ENCODE measurements at places on chromosomes 12 and 14. TPM values are rescaled to one million over a fixed set of nuclear protein-coding genes. Genes with fewer than 3 reads are reported as not detected.

- no peak for DNase-seq
These were observed 323.1 kb upstream of the KITLG start for GRCh38 chr12:88903333-88903732.

- peak; percentile 33 for DNase-seq
These were observed 84.6 kb downstream of the VCPKMT start for GRCh38 chr14:50031602-50032313.

SMOC1 gene
- 10.8 TPM for total RNA-seq

DNA sequence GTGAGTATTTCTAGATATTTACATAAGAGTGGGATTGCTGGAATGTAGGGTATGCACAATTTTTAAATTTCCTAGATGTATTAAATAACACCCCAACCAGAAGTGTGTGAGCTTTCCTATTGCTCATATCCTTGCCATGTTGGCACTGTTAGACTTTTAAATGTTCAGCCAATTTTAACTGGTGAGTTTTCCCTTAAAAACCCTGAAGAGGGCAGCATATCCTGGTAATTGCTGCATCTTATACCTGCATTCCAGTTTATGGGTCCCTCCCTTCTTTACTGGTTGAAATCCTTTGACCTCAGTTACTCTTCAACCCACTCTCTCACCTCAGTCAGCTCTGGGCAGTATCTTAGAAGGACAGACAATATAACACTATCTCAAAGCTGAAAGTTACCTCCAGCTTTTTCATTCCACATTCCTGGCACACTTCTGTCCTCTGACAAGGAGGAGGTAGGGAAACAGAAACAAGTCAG, 270.6 kb downstream of the PAWR start:
- DNase-seq: peak; percentile 86

GRCh38 chr12:85993746-85994145, 119.7 kb downstream of the NTS start:
- DNase-seq: no peak

GRCh38 chr14:76500480-76500879, 124.5 kb downstream of the ESRRB start:
- no peak for DNase-seq

GRCh38 chr12:2616763-2617162, 178.0 kb upstream of the FKBP4 start:
- no peak for DNase-seq

DNA sequence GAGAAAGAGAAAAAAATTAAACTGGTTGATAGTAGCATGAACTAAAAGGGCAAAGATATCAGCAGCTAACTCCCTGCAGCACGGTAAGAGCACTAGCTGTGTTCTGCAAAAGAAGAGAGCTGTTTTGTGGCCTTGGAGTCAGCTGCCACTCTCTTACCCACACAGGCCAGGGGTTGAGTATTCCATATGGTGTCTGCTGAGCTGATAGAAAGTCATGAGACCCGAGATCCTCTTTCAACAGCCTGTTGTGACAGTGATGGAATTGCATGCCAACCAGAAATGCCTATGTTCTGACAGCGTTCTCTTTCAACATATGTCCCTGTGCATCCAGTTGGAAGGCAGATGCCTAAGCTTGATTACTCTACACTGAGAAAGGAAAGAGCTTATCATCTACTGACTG, 39.9 kb downstream of the TMTC1 start:
- DNase-seq: peak; percentile 81

GRCh38 chr14:25832585-25832984, 765.2 kb downstream of the NOVA1 start:
- DNase-seq: peak; percentile 4

HSPB8 gene
- 2.4 TPM for total RNA-seq

RASSF9 gene
- 2.7 TPM for total RNA-seq

- no peak for DNase-seq
These were observed 90.2 kb upstream of the TBX3 start for GRCh38 chr12:114774197-114774596.

DNA sequence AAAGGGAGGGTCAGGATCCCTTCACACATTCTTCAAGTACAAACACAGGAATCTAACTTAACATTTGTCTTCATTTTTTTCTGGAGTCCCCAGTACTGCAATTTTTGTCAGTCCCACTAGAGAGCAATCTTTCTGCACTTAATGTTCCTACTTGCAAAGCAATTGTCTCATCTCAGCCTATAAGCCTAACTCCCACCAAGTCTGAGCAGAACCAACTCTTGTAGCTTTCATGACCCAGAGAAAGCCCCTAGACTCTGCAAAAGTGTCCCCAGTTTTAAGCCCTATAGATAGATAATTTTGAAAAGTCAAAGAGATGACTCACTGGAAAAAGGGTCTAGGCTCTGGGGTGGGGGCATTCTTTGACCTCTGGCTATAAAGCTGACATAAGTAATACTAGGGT, 1.8 kb upstream of the ZBTB39 start:
- peak; percentile 73 for DNase-seq

PEBP1 gene
- total RNA-seq: 168 TPM

DNA sequence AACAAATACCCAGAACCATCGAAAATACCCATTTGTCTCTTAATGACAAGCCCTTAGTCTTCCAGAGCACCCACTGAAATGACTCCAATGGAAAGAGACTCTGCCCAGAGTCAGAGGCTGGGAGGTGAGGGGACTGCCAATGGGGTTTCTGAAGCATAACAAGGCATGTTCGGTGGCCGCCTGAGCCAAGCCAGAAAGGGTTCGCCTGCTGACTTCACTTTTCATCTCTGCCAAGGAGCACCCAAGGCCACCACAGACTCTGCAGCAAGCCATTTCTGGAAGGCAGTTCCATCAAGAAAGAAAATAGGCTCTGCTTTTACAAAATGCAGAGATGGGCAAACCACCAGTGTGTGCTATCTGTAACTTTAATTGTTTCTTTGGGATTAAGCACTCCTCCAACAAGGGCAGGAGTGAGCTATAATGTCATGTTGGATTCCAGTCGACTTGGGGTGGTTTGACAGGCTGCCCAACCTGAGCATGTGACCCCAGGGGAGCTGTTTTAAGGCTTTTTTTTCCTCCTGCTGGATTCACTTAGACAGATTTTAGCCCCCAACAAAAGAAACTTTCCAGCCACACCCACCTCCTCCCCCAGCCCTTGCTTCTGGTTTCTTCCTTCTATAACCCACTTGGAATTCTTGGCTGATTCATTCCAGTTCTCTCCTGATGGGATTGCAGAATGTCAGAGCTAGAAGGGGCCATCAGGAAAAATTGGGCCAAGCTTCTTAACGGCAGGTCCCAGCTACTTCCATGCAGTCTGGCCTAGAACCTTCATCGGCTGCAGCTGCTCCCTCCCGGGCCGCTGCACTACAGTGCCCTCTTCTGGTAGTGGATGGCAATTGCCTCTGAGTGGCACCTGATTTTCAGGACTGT, 24.1 kb downstream of the CKAP4 start:
- peak; percentile 47 for DNase-seq

DNA sequence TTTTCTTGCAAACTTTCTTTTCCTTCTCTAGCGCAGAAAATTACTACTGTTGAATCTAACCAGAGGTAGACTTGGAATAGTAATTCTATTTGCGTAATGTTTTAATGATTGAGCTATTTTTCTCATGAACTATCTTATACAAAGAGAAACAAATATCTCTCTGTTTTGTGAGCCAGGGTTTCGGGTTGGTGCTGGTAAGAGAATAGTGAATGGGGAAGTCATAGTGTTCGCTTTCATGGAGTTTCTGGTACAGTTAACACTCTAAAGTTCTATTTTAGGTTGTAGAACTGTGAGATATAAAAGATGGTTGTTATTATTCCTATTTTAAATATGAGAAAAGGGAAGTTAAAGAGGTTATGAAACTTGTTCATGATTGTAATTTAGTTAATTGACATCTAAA, 6.6 kb downstream of the CLEC1B start:
- DNase-seq: no peak

- no peak for DNase-seq
These were observed 126.9 kb downstream of the SLC25A21 start for GRCh38 chr14:37045340-37046061.

DNA sequence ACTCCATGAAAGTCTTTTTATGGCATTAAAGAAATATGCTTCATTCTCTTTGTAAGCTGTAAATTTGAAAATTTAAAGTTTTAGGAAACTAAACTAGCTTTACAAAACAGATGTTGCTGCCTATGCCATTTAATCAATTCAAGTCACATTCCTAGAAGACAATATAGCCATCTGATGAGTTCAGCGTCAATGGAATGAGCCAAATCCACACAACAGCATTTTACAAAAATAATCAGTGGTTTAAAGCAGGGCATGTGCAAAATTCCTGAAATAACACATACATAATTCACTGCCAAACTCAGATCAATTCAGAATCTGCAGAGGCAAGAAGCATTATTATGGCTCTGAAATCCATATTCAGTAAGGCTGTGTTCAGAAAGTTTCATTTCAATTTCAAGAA, 75.6 kb downstream of the MED13L start:
- no peak for DNase-seq

- peak; percentile 96 for DNase-seq
These were observed 141.3 kb downstream of the KTN1 start for GRCh38 chr14:55721353-55721752.

- DNase-seq: peak; percentile 76
These were observed 76.3 kb downstream of the CACNA1C start for GRCh38 chr12:2129076-2129475.

GRCh38 chr12:21895651-21896050, 45.6 kb downstream of the ABCC9 start:
- no peak for DNase-seq

TTC6 gene
- 1.2 TPM for total RNA-seq

SLC38A4 gene
- total RNA-seq: 2.4 TPM

GRCh38 chr12:121282072-121282742, 14.3 kb downstream of the CAMKK2 start:
- DNase-seq: no peak

POTEG gene
- total RNA-seq: not detected

DNA sequence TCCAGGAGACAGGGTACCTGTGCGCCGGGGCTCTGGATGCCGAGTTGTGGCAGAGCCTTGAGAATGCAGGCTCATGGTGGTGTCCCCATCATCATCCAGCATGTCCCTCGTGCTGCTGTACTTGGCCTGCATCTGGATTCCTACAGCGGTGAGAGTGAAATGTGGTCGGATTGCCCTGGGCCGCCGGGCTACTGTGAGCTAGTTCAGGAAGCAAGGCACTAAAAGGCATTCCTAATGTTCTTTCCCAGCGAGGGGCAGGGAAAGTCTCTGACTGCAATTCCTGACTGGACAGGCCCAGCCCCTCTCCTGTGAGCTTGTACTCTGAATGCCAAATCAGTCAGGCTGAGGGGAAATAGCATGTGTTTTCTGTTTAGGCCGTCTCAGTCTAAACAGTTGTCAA, at the start of gene CLEC1A:
Gene CLEC1A (minus strand): TSS at position 195 of the 400 bp plus-strand sequence. CDS start 63 bp downstream, at position 132.
- no peak for DNase-seq

DNA sequence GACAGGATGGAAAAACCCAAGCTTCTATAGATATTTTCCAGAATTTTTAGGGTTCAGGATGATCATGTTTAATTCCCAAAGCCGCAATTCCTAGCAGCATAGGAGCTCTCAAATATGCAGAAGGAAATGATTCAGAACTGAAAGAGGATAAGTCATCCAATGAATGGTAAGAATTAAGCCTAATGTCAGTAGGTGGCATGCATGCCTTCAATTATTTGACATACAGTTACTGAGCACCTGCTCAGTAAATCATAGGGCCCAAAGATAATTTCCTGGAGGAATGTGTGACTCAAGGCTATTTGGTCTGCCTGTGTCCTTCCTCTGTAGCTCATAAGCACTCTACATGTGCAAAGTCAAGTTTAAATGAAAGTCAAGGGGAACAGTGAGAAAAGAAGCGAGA, 116.8 kb upstream of the SLC38A4 start:
- peak; percentile 89 for DNase-seq

All from bronchial epithelial cell (primary cell).